ENCODE measurements at places on chromosomes 4 and X.

- no peak for DNase-seq
Observed at GRCh38 chrX:20421275-20421674, 154.6 kb upstream of the RPS6KA3 start.

GRCh38 chr4:48588230-48589097, 98.4 kb downstream of the ZAR1 start:
- no peak for DNase-seq

- no peak for DNase-seq
Observed at GRCh38 chr4:186250760-186251159, 15.2 kb upstream of the F11 start.

GRCh38 chr4:173935622-173936405, 347.7 kb downstream of the FBXO8 start:
- no peak for DNase-seq

DNA sequence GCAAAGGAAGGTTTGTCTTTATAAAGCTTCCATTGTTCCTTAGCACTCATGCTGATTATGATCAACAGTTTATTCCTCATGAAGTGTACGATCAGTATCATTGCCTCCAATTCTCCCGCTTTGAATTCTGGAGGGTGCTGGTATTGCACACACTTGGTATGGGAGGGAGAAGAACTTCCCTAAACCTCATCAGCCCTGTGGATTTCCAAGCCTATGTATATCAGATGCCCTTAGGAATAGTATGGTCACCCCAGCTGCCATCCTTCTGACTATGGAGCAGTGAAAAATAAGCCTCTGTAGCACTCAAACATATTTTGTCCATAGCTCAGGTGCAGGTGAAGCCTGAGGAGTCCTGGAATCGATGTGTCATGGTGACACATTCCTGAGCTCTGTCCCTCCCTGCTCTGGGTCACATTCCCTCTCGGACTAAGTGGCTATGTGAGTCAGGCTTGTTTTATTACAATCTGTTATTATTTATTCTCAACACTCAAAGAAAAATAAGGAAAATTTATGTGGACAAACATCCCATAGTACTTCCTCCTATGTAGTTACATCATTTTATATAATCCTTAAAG, 2.0 kb upstream of the ZDHHC9 start:
- no peak for DNase-seq

GRCh38 chrX:34300871-34301270, 168.8 kb upstream of the FAM47A start:
- peak; percentile 5 for DNase-seq

- no peak for DNase-seq
Observed at GRCh38 chr4:65597697-65598096, 72.6 kb downstream of the EPHA5 start.

- DNase-seq, result no peak
Observed at GRCh38 chr4:174053895-174054294, 229.6 kb downstream of the FBXO8 start.

DNA sequence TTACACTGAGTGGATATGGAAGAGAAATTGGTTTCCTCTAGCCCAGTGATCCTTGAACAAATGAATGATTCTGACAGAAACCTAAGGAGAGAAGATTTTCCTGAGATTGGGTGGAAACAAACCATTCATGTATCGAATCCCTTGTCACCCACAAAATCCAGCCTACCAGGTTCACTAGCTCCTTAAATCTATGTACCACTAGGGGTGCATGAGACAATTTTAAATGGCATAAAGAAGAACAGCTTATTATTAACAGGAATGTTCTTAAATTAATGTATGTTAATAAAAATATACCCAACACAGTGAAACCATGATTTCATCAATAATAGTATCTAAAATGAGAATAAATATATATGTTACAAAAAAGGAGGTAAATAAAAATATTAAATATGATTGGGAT, 118.4 kb upstream of the LNX1 start:
- DNase-seq, result no peak

DNA sequence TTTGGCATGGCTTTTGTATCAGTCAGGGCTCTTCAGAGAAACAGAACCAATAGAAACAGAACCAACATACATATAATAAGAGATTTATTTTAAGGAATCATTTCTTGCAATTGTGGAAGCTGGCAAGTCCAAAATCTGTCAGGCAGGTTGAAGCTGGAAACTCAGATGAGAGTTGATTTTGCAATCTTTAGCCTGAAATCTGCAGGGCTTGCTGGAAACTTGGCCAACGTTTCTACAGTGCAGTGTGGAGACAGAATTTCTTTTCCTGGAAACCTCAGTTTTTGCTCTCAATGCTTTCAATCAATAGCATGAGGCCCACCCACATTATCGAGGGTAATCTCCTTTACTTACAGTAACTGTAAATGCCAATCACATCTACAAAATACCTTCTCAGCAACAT, 45.4 kb downstream of the COMMD8 start:
- no peak for DNase-seq

DNA sequence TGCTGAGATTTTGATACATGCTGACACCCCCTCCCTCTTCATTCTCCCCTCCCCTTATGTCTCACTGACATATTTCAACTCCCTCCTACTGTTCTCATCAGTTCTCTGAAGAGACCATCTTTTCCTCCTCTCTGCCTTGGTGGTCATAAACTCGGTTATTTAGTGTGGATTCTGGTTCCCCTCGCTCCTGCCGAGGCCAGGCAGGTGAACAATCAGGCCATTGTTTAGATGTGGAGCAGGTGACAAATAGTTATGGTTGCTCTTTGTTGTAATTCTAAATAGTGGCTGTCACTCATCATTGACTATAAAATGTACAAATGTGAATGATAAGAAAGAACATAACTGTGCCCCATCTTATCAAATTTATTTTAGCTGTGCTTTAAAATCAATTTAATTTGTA, 324.6 kb downstream of the BCOR start:
- no peak for DNase-seq

GRCh38 chr4:151197247-151197646, 79.7 kb upstream of the PRSS48 start:
- no peak for DNase-seq

DNA sequence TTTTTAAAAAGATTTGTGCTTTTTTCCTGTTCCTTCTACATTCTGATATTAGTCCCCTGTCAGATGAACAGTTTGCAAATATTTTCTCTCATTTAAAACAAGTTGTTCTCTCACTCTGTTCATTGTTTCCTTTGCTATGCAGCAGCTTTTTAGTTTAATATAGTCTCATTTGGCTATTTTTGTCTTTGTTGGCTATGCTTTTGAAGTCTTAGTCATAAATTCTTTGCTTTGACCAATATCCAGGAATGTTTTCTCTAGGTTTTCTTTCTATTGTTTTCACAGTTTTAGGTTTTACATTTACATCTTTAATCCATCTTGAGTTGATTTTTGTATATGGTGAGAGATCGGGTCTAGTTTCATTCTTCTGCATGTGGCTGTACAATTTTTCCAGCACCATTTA, 136.8 kb downstream of the TET2 start:
- DNase-seq, result no peak

- no peak for DNase-seq
Observed at GRCh38 chr4:100913685-100914084, 395.9 kb upstream of the EMCN start.

- no peak for DNase-seq
Observed at GRCh38 chr4:74545448-74545847, 100.5 kb downstream of the AREG start.

DNA sequence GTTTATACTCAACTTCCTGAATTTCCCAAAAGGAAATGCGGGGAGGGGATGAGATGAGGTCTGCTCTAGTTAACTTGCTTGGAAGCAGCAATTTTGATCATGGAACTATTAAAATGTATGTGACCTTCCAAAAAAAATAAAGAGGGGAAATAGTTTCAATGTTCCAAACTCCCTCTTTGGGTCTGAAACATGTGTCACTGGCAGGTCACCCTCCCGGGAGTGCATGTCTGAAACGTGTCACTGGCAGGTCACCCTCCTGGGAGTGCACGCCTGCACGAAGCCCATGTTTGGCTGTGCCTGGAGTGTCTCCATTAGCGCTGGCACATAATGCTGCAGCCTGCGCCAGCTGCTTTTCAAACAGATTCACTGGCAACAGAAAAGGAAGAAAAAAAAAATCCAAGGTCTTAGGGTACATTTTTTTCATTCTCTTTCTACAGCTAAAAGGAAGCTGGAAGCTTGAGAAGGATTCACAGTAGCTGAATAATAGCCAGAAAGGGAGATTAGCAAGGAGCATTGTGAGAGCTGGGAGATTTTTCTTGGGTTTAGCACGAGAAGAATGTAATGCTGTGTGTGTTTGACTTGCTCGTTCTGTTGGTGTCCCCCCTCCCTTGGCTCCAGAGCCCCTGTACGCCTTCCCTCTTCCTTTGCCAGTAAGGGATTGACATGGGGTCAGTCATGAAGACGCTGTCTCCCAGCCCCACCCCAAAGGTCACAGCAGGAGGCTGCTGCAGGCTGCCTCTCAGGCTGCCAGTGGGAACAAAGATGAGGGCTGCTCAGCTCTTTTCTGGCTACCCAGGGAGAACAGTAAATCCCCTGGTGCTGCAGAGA, 39.2 kb upstream of the TLR3 start:
- no peak for DNase-seq

- no peak for DNase-seq
Observed at GRCh38 chrX:29315931-29316330, 728.7 kb downstream of the IL1RAPL1 start.

GRCh38 chrX:109654516-109655109, 29.6 kb upstream of the KCNE5 start:
- DNase-seq, result no peak

DNA sequence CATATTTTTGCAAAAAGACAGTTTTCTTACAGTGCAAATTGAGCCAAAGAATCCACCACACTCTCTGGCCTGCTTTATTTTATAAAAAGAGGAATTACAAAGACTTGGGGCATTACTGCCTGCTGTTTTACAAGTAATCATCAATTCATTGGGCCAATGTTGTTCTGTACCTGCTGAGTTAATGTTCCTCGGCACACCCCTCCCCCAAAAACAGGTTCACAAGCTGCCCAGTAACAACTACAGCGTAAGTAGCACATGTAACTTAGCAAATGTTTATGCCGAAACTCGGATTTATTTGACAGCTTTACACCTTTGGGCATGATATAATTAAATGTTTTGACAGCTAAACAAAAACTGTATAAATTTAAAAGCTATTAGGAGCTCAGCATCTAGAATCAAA, 214.6 kb upstream of the MAB21L2 start:
- DNase-seq, result no peak

DNA sequence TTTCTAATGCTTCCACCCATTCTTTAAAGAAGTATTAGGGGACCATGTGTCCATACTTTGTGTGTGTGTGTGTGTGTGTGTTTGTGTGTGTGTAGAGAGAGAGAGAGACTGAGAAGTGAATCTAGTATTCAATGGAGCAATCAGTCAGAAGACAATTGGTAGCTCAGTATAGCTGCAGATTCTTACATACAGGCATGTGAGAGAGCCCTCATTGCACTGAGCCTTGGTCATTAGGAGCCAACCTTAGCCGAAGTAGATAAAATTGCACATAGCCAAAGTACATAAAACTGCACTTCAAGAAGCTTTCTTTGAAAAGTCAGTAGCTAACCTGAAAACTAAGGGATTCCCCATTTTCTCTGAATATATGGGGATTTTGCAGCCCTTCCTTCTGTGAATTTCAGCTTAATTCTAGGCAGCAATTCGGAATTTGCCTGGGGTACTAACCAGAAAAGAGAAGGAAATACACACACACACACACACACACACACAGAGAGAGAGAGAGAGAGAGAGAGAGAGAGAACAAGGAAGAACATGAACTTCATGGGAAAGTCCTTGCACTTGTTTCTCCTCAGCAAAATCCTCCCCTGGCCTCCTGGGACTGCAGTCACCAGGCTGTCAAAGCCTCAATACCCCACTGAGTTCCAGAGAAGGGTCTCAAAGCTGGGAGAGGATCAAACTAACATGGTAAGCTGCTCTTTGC, 1.7 kb upstream of the PRDM8 start:
- DNase-seq, result no peak

GRCh38 chrX:108299101-108299591, 139.1 kb downstream of the COL4A6 start:
- DNase-seq, result no peak

- no peak for DNase-seq
Observed at GRCh38 chr4:153067376-153067775, 131.3 kb downstream of the FHDC1 start.

GRCh38 chr4:114601304-114602052, 2.9 kb downstream of the UGT8 start:
- DNase-seq, result no peak

- DNase-seq, result peak; percentile 66
Observed at GRCh38 chr4:113760795-113761619, 531 bp downstream of the CAMK2D start.

- DNase-seq, result no peak
Observed at GRCh38 chrX:63934791-63935190, 149.8 kb upstream of the ARHGEF9 start.

GRCh38 chr4:19993242-19993641, 258.5 kb upstream of the SLIT2 start:
- no peak for DNase-seq

GRCh38 chr4:171016145-171016544, 797.1 kb upstream of the GALNTL6 start:
- no peak for DNase-seq

GRCh38 chr4:121255986-121256750, 92.0 kb upstream of the TNIP3 start:
- peak; percentile 51 for DNase-seq

- no peak for DNase-seq
Observed at GRCh38 chrX:41558531-41558930, 111.4 kb downstream of the NYX start.

GRCh38 chrX:1390621-1391369, 1.1 kb downstream of the SLC25A6 start:
- no peak for DNase-seq

GRCh38 chr4:29553846-29554245, 1166.3 kb upstream of the PCDH7 start:
- DNase-seq, result no peak

- DNase-seq, result no peak
Observed at GRCh38 chrX:41837270-41837944, 85.9 kb downstream of the CASK start.
